ENCODE measurements at places on chromosomes 5 and 9.
A peak's percentile ranks its signal among the peaks of the same experiment; 100 is the strongest.

DNA sequence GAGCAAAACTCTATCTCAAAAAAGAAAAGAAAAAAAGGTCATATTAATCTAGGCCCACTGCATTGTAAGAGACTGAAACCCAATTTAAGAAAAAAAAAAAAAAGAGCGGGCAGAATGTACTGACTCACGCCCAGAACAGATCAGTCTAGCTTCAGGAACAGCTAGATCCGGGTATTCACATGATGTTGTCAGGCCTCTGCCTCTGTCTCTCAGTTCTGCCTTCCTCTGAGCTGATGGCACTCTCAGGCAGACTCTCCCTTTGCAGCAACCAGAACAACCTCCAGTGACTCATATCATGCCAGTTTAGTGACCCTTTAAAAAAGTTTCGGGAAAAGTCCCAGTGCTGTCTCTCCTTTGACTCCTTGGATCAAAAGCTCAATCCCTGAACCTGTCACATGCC, 53.0 kb downstream of the NEURL1B start:
- DNase-seq, result no peak

DNA sequence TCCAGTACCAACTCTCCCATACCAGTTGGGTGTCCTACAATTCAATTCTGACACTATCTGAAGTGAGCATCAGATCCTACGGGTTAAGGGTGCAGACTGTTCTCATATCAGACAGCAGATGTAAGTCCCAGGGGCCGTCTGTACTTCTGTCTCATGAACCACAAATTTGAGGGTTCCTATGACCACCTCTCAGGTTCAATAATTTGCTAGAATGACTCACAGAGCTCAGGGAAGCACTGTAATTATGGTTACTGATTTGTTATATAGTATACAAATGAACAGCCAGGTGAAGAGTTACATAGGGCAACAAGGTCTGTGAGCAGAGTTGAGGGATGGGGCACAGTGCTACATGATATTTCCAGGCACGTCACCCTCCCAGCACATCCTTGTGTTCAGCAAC, 499.1 kb downstream of the DMAC1 start:
- DNase-seq, result no peak

DNA sequence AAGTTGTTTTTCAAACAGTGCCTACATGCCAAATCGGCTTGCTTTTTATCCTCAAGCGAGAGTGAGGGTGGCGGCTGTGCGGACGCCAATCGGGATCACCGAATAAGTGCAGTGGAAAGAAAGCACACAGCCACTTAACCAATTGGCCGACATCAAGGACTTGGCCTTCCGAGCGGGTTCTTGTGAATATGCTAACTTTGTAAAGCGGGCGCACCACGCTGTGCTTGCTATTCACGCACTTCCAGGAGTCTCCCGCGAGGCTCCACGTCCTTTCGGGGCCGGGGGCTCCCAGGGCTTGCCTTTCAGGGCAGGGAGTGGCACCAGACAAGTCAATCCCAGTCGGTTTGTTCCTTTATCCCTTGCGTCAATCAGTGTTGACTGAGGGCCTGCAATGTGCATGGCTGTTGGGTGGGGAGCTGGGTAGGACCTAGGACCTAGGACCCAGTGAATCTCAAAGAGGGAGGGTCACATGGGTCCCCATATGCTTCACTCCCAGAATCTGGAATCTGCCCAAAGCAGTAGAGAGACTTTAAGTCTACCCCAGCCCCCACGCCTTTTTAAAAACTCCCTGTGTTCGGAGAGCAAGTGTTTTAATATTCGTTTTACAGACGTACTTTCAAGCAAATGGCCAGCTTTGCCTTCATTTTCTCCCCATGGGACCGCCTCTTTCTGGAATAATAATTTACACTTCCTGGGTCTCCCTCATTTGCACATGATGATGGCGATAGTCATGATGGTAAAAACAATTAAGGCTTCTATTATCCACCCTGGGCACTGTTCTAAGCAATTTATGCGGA, 2.0 kb upstream of the GCNT4 start:
- peak; percentile 59 for DNase-seq

DNA sequence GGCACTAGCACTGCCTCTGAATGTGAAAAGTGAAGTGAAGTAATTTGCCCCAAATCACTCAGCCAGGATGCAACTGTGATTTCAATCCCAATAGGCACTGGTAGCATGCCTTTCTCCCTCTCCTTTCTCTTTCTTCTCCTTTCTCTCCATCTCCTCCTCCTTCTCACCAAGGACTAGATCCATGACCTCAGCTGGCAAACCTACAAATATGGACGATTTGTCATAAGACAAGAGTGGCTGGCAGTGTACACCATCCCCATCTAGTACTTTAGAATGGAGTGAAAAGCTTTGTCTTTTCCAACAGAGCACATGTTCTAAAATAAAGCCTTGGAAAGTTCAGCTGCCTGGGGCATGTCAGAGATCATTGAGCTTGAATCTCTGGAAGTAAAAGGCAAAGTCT, 574.7 kb upstream of the CLINT1 start:
- no peak for DNase-seq

- DNase-seq, result peak; percentile 57
These were observed 5.3 kb downstream of the ANKS6 start for GRCh38 chr9:98790842-98791607.

GRCh38 chr5:5231576-5231975, 91.4 kb downstream of the ADAMTS16 start:
- no peak for DNase-seq

DNA sequence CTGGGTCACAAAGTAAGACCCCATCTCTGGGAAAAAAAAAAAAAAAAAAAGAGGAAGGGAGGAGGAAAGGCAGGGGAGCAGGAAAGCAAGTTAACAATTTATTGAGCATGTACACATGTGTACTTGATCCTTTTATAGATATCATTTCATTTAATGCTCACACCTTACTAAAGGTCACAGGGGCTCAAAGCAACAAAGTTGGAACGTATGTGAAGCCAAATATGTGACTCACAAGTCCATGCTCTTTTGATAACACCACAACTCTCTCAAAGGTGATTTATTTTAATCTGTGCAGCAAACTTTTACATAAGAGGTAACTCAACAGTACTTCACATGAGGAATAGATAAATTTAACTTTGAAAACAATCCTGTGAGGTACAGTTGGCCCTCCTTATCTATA, 34.4 kb upstream of the DTWD2 start:
- DNase-seq, result no peak

DNA sequence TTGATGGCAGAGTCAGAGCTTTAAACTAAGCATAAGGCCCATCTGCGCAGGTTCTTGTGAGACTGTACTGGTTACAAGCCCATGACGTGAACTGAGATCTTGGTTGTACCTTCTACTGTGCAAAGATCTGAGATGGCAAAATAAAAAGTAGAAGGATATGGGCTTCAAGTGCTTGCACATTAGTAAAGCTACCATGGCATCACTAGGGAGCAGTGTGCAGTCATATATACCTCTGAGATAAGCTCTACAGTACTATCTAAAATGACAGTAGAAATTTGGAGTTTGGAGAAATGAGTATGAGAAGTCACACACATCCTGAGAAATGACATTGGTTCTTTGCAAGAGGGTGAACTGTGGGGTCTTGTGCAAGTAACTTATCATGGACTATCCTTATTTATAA, 408.2 kb upstream of the PRR16 start:
- DNase-seq, result peak; percentile 67

GRCh38 chr9:79154806-79155205, 417.0 kb upstream of the TLE4 start:
- no peak for DNase-seq

GRCh38 chr5:147369742-147370374, 135.0 kb downstream of the STK32A start:
- peak; percentile 71 for DNase-seq

GRCh38 chr9:5787759-5788302, 45.1 kb downstream of the ERMP1 start:
- DNase-seq, result no peak

- peak; percentile 94 for DNase-seq
These were observed 90.6 kb downstream of the ANXA2R start for GRCh38 chr5:42949348-42950115.

- no peak for DNase-seq
These were observed 10.0 kb upstream of the ACTBL2 start for GRCh38 chr5:57492632-57493031.

- DNase-seq, result no peak
These were observed 18.5 kb downstream of the ATOX1 start for GRCh38 chr5:151739939-151740335.

DNA sequence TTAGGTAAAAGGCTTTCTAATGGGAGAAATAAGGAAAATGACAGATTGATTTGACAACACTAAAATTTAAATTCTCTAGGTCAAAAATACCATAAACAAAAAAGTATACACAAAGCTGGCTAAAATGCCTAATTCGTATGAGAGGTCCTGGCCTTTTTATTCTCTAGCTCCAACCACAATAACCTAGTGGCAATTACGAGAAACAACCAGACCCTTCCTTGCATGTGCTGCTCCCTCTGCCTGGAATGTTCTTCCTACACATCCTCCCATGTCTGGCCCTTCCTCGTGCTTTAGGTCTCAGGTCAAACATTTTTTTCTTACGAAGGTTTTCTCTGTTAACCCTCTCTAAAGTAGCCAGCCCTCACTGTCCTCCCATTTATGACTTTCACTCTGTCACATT, 176.4 kb upstream of the PLPPR1 start:
- DNase-seq, result no peak

DNA sequence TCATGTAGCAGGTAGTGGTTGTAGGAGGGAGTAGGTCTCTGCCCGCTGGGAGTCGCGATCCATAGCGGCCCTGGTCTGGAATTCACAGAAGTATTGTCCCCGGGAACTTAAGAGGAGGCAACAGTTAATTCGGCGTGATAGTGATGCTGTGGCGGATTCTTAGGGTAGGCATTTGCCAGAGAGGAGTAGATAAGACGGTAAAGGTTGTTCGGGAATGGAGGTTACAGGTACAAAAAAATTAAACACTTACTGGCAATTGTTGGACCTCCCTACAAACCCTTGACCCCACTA, 679 bp downstream of the SMC5 start:
- DNase-seq, result no peak

DNA sequence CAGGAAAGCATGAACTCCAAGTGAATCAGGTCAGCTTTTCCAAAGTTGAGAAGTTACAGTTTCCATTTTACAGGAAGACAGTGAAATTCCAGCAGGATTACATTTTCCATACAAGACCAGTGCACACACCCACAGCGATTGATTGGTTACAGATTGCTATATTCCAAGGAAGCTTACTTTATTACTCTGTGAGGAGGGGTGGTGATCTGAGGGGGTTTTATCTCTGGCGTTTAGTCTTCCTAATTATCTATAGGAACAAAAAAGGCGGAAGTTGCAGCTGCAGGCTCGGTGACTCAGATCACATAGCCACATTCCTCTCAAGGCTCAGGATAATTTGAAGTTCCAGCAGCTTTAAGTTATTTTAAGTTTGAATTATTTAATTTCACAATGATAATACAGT, 450.4 kb upstream of the NMUR2 start:
- no peak for DNase-seq

GRCh38 chr9:4362281-4362680, 62.4 kb upstream of the GLIS3 start:
- no peak for DNase-seq

- DNase-seq, result no peak
These were observed 5.1 kb upstream of the CEP78 start for GRCh38 chr9:78230761-78231160.

- DNase-seq, result peak; percentile 71
These were observed 67.4 kb downstream of the UNC13B start for GRCh38 chr9:35229066-35229778.

- DNase-seq, result no peak
These were observed 20.4 kb upstream of the RPS14 start for GRCh38 chr5:150469718-150470469.

DNA sequence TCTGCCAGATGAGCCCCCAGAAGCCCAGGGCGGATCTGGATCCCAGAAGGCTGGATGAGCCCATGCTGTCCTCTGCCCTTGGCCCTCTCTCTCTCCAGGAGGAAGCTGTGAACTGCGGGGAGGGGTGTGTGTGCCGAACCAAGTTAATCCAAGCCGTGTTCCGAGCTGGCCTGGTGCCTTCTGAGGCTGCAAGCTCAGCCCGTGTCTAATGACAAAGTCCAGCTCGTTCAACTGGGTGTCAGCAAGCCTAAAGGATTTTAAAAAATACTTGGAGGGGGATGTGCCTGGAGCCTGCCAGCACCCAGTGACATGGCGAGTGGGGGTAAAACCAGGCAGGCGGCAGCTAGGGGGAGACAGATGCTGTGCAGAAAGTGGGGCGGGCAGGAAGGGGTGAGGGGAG, 8.0 kb downstream of the STC2 start:
- DNase-seq, result no peak

DNA sequence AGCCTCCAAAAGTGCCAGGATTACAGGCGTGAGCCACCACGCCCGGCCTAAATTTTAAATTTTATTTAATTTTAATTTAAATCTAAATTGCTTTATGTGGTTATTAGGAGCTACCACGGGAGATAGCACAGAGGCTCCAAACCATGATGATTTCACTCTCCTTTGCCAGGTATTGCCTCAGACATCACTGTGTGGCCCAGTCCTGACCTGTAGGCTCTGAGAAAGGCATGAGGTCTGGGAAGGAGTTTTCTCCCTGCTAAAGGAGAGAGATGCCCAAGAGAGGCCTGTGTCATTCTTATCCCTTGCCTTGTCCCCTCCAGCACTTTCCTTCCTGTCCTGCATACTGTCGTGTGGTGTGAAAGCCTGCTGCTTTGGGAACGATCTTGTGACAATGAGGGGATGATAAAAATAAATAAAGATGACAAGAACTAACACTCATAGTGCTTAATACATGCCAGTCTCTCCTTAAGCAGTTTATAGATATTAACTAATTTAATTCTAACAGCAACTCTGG, 37.0 kb upstream of the BASP1 start:
- no peak for DNase-seq

DNA sequence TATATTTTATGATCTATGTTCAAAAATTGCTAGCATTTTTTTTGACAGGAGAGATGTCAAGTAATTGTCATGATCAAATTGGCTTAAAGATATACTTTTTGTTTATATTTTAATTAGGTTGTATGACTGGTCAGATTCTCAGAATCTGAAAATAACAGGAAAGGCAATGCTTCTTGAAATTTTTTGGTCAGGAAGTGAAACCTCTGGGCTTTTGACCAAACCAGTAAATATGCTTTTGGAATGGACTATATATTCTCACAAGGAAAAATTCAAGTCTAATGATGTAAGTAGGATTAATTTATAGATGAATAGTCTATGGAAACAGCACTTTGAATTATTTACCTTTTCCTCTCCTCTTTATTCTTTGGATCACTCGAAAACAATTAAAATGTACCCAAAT, 52.3 kb downstream of the SLF1 start:
- no peak for DNase-seq

- DNase-seq, result peak; percentile 76
These were observed 67.3 kb downstream of the KLHL3 start for GRCh38 chr5:137668637-137669036.

- peak; percentile 92 for DNase-seq
These were observed at the start of gene KDM3B for GRCh38 chr5:138352071-138352721. KDM3B (plus strand) TSS chr5:138352685; CDS start chr5:138352796, 111 bp downstream.

GRCh38 chr5:119120893-119121292, 50.0 kb downstream of the DMXL1 start:
- DNase-seq, result no peak

GRCh38 chr9:114450833-114451706, 54.2 kb downstream of the WHRN start:
- DNase-seq, result no peak

Measured in DMS53 (cell line).